Stimulated activated CD8-positive, alpha-beta memory T cell treated with anti-CD3 and anti-CD28 coated beads, Interleukin-4, amount 100 ng/mL, for 1 hour (primary cell): ENCODE measurements at places on chromosomes 1 and 21.

- no peak for DNase-seq
Observed at GRCh38 chr1:34460193-34460592, 283.5 kb downstream of the C1orf94 start.

DNA sequence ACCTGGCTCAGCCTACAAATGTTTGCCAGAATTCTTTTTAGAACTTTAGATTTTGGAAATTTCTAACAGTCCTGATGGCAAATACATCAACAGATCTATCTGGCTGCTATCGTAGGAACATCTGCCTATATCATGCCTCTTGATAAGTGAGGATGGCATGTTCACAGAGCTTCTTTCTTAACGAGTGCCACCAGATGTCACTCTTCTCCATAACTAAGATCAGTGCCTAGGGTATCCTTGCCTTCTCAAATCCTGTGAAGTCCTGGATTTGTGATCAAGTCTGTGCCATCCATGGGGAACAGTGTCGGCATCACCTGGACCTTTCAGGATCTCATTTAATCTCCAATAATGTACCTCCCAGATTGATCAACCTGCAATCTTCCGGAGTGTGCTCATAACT lies 36.5 kb upstream of the CD5L start:
- DNase-seq = no peak

DNA sequence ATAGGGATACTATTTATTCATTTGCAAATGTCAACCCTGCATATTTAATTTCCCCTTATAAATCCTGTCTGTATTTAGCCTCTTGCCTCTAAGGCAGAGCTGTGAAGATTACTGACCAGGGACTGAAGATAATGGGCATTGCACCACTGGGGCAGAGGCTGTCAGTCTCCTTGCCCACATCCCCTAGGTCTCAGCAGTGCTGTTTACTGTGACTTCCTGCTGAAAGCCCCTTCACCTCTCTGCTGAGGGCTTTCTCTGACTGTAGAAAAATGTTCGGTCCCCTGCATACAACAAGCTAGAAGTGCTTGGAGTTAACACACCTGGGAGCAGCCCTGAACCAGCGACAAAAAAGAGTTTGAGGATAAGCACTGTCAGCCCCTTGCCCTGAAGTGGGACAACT lies 28.8 kb downstream of the SLC5A9 start:
- no peak for DNase-seq

GRCh38 chr1:203628201-203629015 lies 1.8 kb downstream of the ATP2B4 start:
- no peak for DNase-seq

- no peak for DNase-seq
Observed at GRCh38 chr1:183318433-183318832, 99.7 kb downstream of the NMNAT2 start.
